ENCODE measurements at places on chromosomes 6 and 20.
A peak's percentile ranks its signal among the peaks of the same experiment; 100 is the strongest.

DNA sequence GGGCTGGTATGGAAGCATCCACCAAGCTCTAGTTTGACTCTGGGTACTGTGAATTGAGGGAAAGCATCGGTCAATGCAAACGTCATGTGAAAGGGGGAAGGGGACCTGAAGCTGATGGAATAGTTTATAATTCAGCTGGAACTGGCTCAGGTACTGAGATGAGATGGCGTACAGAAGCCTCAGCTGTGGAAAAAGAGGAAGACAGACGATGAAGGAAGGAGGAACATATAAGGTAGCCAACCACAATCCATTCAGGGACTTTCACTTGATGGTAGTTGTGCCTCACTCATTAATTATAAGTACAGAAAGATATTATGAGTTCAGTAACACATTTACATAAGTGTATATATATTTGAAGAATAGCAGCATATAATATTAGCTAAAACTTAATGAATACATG lies 2.7 kb downstream of the CALHM5 start:
- DNase-seq, result no peak

DNA sequence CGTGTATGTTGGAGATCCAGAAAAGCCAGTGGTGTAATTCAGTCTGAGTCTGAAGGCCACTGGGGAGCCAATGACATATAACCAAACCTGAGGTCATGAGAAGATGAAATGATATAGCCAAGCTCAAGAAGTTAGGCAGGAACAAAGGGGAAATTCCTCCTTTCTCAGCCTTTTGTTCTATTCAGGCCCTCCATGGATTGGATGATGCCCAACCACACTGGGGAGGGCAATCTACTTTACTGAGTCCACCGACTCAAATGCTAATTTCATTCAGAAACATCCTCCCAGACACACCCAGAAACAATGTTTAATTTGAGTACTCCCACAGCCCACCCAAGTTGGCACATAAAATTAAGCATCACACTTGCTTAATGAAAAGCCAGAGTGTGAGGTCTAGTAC lies 183.6 kb downstream of the GJA1 start:
- DNase-seq, result no peak

- DNase-seq, result no peak
These were observed 62.5 kb downstream of the RAMACL start for GRCh38 chr6:166523782-166524559.

GRCh38 chr6:3349388-3350251 lies 90.9 kb downstream of the PSMG4 start:
- no peak for DNase-seq

- DNase-seq, result no peak
These were observed 64.1 kb downstream of the MMS22L start for GRCh38 chr6:97218912-97219311.

DNA sequence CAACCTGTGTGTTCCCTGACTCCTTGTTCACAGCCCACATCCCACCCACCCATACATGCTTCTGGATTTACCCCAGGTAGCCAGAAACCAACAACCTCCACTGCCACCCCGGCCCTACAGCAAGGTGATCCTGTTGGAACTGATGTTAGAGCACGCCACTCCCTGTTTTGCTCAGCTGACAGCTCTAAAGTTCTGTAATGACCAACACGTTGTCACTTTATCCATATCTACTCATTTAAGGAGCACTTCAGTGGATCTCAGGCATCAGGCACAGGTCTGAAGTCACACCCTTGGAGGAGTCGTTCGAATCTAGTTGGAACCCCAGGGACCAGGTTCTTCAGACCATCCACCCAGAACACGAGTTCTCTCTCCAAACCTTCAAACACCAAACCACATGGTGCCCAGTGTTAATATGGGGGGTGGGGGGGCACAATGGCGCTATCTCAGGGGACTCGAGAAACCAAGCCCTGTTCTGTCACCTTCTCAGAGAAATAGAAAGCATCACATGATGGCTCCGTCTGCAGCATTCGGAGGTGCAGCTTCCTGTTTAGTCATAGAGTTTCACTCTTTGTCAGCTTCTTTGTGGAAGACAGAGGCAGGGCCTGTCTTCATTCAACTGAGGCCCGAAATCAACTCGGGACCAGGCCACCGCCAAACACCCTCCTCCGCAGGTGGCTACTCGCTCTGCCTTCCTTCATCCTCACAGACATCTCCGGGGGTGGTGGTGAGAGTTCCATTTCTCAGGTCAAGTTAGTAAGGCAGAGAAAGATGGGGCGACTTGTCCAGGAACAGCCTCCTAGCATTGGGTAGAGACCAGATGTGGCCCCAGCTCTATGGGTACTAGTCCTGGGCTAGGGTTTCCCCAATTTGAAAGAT lies 142.2 kb downstream of the NFATC2 start:
- DNase-seq, result peak; percentile 82

- no peak for DNase-seq
These were observed 130.6 kb upstream of the THBS2 start for GRCh38 chr6:169384291-169384690.

DNA sequence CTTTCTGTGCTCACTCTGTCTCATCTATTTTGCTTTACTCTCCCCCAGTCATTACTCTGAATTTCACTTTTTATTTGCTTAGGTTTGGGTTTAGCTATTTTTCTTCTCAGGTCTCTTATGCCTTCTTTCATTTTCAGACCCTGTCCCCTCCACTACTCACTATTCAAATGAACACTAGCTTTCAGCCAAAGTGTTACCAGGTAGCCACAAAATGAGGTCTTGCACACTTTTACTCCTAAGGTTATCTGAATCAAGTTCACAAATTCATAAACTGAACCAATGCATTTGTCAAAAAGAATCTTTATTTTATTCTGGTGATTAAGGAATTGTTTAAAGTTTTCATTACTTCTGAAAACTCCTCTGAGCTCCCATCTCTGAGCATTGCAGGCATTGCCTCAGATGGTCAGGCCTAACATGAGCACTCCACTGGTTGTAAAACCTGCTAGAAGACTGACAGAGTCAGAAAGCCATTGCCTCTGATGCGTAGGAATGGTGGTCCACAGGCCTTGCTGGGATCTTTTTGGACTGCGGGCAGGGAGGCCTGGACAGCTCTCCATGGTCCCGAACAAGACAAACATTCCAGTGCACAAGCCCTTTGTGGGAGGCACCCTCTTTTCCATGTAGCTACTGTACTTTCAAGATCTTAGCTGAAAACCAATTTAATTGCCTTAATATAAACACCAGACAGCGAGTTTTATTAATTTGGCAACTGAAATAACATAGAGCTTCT lies 48.5 kb downstream of the FYN start:
- no peak for DNase-seq

DNA sequence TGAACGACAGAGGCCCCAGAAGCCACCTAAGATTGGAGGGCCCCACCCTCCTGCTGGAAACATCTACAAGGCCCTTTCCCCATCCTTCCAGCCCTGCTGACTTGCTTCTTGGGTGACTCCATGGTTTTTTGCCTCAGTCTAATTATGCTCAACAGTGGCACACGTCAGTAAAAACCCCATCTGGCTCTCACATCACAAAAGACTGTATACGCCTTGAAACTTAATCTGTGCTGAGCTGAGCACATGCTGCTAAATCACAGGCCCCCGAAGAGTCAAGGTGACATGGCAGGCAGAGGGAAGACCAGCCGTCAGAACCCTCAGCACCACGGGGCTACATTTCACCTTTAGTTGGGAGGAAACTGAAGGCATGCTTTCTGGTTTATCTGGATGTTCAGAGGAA lies 323.1 kb downstream of the CDH26 start:
- DNase-seq, result no peak

DNA sequence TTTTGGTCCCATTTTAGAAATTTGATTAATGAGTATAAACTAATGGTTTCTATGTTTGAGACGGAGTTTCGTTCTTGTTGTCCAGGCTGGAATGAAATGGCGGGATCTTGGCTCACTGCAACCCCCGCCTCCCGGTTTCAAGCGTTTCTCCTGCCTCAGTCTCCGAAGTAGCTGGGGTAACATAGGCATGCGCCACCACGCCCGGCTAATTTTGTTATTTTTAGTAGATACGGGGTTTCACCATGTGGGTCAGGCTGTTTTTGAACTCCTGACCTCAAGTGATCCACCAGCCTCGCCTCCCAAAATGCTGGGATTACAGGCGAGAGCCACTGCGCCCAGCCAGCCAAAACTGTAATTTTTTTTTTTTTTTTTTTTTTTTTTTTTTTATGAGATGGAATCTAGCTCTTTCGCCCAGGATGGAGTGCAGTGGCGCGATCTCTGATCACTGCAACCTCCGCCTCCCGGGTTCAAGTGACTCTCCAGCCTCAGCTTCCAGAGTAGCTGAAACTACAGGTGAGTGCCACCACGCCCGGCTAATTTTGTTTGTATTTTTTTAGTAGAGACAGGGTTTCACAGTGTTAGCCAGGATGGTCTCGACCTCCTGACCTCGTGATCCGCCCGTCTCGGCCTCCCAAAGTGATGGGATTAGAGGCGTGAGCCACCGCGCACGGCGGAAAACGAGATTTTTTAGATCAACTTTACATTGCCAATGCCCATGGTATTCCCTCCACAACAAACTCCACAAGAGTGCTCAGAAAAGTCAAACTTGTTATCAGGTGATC lies 127.8 kb downstream of the HFE start:
- peak; percentile 21 for DNase-seq

- DNase-seq, result no peak
These were observed 54.7 kb downstream of the TRAF3IP2 start for GRCh38 chr6:111550953-111551352.

- no peak for DNase-seq
These were observed 428.8 kb upstream of the ARID1B start for GRCh38 chr6:156348424-156348823.

DNA sequence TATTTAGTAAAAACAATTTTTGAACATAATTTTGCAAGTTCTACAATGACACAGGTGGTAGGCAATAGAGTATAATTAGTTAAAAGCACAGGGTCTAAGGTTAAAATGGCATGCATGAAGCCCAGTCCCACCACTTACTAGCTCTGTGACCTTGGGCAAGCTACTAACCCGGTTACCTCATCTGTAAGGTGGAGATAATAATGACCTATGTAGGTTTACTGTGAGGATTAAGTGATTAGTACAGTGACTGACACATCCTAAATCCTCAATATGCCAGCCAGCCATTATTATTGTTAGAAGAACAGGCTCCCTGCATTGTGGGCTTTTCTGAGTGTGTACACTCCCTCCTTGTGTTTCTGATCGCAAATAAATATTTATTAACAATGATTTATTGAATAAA lies 26.2 kb downstream of the ATXN1 start:
- no peak for DNase-seq

DNA sequence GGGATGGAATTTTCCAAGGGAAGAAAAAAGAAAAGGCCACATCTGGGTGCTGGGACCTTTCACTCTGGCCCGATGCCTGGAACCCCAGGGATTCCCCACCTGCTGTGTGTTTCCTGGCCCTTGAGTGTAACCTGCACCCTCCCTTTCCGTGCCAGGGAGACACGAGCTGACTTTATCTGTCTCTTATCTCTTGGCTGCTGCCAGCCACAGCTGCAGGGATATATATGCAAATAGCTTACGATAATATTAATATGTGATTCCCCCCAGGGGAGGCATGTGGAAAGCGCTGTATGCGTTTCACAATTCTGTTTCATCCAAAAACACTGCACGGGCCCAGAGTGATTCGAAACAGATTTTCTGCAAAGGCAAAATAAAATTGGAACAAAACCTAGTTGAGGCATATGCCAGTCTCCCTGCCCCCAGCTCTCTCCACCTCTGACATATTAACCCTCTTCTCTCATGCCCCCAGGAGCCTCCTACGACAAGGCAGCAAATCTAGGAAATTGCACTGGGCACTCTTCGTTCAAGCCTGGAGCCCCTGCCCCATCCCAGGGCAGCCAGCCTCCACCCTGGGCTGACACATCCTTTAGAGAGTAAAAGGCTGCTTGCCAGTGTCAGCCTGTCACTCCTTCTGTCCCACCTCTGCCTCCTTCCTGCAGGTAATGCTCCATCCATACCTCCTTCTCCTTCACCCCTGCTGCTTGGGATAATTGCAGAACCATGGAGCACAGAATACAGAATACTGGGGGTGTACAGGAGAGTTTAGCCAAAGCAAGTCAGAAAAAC lies 1.3 kb downstream of the RIPOR3 start:
- DNase-seq, result no peak

- DNase-seq, result no peak
These were observed 240.8 kb upstream of the QKI start for GRCh38 chr6:163173741-163174140.

GRCh38 chr6:63476302-63476701 lies 96.0 kb upstream of the LOC128125822 start:
- no peak for DNase-seq

GRCh38 chr6:81741689-81742088 lies 10.8 kb downstream of the TENT5A start:
- no peak for DNase-seq

GRCh38 chr20:9557411-9557810 lies 43.0 kb downstream of the LAMP5 start:
- no peak for DNase-seq

DNA sequence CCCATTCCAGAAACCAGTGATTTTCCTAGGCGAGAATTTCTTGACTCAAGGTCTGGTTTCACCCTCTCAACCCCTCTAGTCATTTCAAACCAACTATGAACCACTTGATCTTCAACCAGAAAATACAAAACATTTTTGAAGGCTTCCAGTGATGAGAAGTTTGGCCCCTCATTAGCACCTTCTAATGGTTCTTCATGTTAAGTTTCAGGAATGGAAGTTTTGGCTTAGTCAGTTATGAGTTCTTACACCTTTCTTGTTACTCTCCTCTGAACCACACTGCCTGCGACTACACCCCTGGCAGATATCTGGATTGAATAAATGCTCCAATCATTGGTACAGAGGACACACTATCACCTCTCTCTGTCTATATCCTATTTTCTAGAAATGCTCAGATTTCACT lies 67.2 kb downstream of the GJA10 start:
- peak; percentile 33 for DNase-seq

GRCh38 chr6:136607204-136607931 lies 57.1 kb upstream of the MAP7 start:
- DNase-seq, result no peak

DNA sequence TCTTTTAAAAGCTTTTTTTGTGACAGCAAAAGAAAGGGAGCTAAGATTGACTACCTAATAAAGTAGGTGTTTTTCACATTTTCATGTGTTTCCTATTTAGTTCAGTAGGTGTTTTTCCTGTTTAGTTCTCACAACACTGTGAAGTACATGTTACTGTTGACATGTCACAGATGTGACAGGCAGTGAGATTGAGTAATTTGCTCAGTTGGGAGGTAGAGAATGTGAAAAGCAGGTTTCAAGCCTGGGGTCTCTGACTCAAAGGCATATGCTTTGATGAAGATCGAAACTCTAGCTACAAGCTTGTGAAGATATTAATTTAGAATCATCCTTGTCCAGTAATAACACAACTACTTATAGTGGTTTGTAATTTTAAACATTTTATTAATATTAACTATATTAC lies 43.1 kb downstream of the SLX4IP start:
- no peak for DNase-seq

GRCh38 chr20:19451923-19452295 lies 239.5 kb downstream of the SLC24A3 start:
- no peak for DNase-seq

DNA sequence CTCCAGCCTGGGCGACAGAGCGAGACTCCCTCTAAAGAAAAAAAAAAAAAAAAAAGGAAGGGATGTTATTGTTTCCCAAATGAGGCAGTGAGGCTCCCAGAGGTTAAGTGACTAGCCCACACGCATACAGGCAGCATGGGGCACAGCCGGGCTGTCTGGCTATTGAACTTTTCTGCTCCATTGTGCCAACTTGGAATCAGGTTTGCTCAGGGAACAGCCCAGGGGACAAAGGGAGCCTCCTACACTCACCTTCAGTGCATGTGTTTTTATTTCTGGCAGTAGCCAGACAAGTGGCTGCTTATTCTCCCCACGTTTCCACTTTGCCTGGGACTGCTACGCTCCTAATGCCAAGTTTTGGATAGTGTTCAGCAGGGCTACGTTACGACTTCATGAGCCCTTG lies 10.7 kb downstream of the ETV7 start:
- no peak for DNase-seq

GRCh38 chr6:24607310-24608105 lies 38.5 kb downstream of the KIAA0319 start:
- DNase-seq, result no peak
